T1000 (cell line): ENCODE measurements at places on chromosomes 3 and 15.

GRCh38 chr15:77342807-77343206 is 77.1 kb downstream of the PEAK1 start:
- no peak for DNase-seq

DNA sequence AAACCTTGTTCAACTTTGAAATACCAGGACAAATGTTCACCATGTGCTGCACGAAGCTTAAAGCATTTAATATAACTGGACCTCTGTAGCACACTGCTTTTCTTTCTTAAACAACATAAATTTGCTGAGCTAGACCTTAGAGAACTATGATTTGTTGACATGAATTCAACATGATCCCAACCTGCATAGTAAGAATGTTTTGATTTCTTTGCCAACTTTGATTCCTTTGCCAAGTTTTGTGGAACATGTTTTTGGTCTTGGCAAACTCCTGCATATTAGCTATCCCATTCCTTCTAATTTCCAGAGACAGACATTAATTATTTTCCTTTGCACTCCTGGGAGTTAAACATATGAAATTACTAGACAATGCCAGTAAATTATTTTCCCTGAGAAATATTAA is 197.2 kb upstream of the RBMS3 start:
- DNase-seq: no peak

DNA sequence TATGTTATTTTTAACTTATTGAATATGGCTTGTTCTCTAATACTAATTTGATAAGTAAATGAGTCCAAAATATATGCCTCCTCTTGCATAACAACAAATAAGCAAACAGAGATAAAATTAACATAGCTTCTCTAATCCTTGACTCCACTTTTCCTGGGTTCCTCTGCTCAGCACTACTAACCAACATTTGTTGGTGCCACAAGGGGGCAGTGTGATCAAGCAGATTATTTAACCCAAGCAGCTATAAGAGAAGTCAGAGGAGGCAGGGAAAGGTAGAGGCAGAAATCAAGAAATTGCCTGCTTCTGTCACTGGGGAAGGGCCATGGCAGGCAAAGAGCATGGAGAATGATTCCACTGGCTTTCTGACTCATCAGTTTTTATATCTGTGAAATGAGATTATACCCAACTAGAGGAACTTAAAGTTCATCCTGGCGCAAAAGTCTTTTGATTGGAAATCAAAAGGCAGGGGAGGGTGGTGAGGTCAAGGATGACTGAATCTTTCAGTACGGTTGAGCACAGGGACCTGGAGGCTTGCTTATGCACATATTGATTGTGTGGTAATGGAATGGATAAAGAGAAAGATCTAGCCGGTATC is 152.2 kb downstream of the IGSF11 start:
- DNase-seq: peak; percentile 51

DNA sequence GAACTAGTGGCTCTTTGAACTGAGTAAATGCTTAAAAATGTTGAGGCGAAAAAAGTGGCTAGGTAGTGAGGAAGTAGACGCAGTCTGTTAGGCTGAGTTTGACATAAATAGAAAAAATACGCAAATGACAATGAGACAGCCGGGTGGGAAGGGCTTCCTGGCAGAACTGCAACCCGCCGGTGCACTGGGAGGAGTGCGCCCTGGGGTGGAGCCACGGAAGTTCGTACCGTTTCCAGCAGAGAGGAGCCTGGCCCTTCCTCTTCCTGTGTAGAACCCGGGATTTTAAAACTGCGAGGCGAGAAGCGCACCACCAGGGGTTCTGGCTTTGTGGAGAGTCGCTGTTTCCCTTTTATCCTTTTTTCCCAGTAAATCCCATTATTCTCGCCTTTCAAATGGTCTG is 602.6 kb downstream of the PYDC2 start:
- DNase-seq: no peak

- DNase-seq: no peak
These were observed 29.7 kb downstream of the EFCAB12 start for GRCh38 chr3:129398803-129399144.

DNA sequence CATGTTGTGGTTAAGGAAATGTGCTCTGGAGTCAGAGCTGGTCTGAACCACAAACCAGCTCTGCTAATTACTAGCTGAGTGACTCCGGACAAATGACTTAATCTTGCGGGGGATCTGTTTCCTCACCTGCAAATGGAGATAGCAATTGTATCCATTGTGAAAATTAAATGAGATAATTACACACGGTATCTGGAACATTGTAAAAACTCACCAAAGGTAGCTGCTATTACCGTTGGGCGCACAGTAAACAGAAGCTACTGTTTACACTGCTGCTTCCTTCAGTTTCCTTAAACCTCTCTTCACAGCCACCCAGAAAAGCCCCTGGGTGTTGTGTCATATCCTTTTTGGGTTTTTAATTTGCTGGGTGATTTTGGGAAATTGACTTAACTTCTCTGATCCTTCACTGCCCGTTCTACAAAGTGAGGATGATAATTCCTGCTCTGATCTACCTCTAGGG is 107.8 kb downstream of the MEGF11 start:
- no peak for DNase-seq
